Stimulated activated CD8-positive, alpha-beta memory T cell treated with anti-CD3 and anti-CD28 coated beads, Interleukin-4, amount 100 ng/mL, for 48 hours (primary cell): ENCODE measurements at places on chromosomes 3 and 15.

DNA sequence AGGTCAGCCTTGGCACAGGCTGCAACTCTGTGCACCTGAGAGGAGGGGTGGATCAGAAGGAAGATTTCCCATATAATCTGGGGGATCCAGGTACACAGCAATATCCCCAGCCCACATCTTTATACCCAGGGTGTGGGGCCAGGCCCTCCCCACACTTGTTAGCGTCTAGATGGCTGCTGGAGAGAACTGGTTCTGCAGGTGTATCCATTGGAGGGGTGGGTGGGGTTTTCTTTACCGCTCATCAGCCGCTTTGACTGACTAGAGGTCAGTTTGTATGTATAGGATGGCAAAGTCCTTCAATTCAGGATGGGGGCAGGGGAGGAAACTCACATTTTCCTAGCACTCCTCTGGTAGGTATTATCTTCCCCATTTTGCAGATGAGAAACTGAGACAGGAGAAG lies 92.5 kb downstream of the IL20RB start:
- no peak for DNase-seq

DNA sequence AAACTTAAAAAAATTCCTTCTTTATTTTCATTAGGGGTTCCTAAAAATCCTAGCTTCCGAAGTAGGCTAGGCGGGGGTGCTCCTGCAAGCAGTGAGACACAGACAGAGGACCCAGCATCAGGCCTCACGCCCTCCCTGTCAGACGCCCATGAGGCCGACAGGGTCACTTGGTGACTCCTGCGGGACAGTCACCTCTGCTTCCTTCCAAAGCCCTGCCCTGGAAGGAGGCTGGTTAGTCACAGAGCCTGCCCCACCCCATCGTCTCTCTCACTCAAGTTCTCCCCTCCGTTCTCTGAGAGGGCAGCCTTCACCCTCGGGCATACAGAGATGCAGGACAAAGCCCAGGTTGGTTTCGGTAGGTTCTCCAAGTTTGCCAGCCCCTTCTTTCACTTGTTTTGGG lies 38.6 kb downstream of the EHD4 start:
- DNase-seq = no peak

DNA sequence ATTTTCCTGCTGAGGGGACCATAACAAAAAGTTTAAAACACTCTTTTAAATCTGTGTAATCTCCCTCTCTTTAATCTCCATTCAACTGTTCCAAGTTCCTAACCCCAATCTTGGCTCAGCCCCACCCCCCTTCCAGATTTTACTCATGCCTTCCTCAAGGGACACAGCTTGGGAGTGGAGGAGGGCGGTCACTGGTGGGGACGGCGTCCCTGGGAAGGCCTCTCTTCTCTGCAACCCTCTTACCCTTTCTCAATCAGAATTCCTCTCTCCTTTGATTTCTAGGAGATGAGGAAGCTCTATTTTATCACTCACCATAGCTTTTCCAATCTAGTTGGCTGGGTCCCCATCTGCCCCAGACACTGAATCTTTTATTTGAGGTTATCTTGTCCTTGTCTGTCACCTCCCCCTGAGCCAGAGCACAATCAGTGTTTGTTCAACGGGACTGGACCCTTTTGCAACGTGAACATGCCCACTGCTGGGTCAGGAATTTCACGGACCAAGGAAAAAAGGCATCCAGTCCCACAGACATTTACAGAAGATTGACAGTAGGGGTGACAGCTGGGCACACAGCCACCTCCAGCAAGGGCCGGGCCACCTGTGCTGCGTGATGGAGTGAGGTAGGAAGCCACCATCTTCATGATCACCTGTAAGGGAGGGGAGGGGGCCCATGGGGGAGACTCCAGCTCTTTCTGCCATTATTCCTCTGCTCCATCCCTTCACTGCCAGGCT lies 84.0 kb upstream of the HERC1 start:
- no peak for DNase-seq

GRCh38 chr3:63967675-63968611 lies 55.4 kb downstream of the PSMD6 start:
- no peak for DNase-seq

DNA sequence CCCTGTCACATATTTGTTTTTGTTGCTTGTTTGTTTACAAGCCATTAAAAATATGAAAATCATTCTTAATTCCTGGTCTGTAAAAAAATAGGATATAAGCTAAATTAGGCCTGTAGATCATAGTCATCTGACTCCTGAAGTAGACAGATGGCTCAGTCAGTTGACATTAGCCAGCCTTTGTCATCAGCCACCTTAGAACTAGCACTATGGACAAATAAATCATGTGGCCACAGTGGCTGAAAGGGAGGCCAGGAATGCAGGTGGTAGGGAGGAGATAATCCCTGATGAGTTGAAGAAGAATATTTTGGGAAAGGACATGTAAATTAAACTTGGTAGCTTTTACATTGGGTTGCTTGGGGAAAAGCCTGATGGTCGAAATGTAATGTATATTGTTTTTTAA lies 1544.9 kb downstream of the SI start:
- DNase-seq = no peak

DNA sequence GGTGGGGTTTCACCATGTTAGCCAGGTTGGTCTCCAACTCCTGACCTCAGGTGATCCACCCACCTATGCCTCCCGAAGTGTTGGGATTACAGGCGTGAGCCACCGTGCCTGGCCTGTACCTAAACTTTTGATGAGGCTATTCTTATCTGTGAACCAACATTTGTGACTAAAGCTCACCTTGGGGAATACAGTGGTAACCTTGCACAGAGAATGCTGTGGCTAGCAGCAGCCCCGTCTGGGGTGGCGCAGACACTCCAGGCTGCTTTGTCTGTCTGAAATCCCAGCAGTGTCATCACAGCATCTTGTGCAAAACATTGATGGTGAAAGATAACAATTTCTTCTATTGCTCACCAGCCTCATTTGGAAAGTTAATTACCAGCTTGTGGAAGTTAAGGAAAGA lies 58.9 kb downstream of the CMTM8 start:
- peak; percentile 46 for DNase-seq

DNA sequence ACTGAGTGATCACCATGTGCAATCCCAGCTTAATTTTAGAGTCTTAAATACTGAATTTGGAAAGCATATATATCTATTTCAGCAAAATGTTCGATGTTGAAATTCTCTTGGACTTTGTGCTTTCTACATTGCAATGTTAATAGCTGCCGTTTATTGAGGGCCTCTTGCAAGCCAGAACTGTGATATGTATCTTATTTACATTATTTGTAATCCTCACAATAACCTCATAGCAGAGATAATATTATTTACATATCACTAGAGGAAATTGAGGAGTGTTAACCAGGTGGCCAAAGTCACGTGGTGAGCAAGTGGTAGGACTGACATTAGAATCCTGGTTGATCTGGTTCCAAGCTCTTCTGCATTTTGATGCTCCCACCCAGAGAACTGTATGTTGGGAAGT lies 254.1 kb downstream of the SLC9A9 start:
- no peak for DNase-seq

- DNase-seq = peak; percentile 65
Observed at GRCh38 chr3:183265834-183266417, 12.9 kb downstream of the B3GNT5 start.

- DNase-seq = no peak
Observed at GRCh38 chr3:64244011-64244942, 19.0 kb upstream of the PRICKLE2 start.

DNA sequence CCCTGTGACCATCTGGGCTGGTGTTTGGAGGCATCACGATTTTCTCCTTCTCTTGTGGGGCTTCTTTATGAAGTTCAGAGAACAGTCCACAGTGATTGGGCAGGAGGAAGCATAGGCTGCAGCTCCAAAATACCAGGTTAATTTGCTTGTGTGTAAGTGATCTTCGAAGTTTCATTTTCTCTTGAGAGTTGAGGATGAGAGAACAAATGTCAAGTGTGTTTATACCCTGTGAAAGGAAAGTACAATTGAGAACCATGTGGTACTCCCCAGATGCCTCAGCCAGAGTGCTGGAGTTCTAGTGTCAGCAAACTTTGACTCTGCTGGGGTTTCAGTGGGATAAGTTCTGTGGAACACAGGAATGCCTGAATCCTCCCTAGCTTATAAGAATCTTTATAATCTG lies 357.1 kb upstream of the CFAP20DC start:
- no peak for DNase-seq

DNA sequence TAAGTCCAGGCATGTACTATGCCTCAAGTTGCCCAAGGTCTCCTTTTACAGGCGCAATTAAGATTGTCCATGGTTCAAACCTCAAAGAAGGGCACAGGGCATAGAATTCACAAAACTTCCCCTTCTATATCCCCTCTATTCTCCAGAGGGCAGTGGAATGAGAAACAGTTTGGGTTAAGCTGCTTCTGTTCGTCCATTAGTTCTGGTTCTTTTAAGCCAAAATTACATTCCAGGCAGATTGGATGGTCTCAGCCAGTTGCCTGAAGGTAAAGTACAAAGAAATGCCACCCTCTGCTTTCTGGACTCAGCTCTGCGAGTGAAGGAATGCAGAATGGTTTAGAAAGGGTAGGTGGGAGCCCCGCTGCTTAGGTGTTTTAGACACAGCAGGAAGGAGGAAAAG lies 200.7 kb downstream of the GREM1 start:
- no peak for DNase-seq

DNA sequence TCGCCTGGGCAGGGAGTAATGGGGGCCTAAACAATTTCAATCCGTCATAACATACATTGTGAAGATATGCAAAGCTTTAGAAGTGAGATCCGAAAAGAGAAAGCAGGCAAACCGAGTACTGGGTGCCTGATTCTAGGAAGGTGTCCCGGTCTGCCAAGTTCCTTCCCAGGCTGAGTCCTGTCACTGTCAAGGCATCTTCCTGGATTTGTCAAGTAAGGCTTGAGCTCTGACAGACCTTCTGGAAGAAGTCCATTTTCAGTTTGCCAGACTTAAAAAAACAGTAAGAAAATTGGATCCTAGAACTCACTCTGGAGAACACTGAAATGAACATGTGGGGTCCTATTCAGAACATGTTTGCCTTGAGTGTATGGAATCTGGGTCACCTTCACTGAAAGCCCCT lies 253.9 kb downstream of the RORA start:
- no peak for DNase-seq

DNA sequence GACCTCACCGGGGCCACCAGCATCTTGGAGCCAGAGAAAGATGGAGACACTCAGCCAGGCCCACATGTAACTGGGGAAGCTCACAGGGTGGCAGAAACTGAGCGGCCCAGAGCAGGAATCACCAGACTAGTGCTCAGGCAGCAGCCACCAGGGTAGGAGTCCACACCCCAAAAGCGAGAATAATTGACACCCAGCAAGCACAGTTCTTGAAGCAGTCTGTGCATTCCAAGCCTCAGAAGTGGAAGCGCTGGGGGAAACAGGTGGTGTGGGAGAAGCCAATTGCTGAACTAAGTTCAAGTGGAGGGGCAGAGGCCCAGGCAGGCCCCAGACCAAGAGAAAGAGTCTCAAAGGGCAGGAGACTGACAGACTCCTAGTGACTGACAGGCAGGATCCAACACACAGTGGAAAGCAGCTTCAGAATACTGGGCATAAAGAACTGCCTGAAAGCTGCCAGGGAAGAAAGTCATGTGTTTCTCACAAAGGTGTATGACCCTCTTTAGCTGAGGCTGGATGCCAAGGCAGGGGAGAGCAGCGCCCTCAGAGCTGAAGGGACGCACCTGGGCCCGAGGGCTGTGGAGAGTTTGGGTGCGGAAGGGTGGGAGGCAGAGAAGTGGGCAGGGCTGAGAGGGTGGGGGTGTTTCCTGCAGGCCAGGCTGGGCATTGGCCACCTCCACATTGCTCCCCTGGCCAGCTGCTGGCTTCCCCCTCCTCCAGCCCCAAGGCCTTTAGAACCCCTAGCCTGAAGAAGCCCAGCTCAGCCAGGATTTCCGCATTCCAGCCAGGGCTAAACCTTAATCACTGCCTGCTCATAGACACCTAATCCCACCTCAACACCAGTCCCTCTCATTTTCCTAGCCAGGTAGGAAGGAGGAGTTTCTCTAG lies 7.7 kb downstream of the NT5DC2 start:
- no peak for DNase-seq

GRCh38 chr15:73939138-73939537 lies 12.9 kb downstream of the LOXL1 start:
- no peak for DNase-seq

DNA sequence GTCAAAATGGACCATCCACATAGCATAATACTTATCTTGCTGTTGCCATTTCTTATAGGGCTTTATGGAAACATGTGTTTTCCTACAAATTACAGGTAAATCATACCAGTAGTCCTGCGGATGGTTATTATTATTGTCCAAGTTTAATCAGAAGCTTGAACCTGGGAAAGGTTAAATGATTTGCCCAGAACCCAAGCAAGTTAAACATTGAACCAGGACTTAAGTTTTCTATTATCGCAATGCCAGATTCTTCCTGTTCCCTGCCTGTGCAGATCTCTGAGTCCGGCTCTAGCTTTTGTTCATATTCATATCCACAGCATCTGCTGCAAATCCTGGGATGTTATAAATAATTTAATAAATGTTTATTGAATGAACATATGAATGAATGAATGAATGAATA lies 12.5 kb downstream of the LPP start:
- DNase-seq = no peak

- DNase-seq = no peak
Observed at GRCh38 chr3:50624634-50625033, 7.7 kb downstream of the MAPKAPK3 start.
